ENCODE measurements at places on chromosomes 16 and 17.

DNA sequence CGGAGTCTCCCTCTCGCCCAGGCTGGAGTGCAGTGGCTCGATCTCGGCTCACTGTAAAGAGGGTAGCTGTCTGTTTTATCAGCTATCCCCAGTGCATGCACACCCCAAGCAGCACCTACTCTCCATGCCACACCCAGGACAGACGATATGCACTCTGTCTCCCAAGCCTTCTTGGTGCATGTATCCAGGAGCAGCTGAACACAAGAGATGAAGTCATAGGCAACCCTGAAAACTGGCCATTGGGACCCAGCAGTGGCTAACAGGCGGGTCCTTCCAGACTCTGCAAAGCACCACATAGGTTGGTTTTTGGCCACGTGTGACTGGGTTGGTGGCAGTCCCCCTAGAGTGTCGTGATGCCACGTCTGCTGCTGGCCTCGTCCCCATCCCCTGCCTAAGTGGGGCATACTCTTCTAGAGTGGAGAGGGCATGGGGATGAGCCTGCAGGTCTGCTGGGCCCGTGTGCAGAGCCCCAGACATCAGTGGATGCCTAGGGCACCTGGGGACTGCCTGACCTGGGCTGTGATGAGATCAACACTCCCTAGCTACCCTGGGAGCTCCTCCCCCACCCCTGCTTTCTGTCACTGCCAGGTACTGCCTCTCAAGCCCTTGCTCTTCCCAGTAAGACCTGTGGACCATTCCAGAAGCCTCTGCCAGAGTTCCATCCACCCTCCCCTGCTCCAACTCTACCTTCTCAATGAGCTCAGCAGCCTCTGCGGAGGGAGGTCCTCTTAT, 9.3 kb downstream of the PDE6G start:
- DNase-seq, result no peak

DNA sequence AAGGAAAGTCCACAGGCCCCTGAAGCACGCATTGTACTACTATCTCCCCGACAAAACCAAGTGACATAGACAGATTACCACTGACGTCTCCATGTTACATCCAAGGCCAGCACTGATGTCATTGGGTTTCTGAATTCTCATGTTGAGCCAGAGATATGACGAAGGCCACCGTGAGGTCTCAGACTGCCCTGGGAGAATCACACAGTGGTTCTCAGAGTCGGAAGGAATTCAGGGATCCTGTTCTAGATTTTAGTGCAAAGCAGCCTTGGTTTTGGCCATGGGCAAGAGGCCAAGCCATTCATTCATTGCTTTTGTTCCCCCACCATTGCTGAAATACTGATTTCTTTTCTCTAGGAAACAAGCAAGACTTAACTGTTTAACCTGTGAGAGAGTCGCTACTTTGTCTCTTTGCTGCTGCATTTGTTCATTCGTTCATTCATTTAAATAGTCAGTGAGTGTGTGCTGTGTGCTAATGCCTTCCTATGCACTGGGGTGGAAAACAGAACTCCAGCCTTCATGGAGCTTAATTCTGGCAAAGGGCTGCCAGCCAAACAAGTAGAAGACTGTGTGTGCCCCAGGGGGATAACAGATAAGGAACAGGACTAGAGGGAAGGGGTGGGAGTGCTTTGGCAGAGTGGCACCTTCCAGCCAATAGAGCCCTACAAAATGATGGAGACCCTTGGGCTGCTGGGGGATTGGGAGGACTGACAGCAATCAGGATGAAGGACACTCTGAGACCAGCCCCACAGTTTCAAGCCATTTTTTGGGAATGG, 222.3 kb downstream of the MSI2 start:
- DNase-seq, result no peak

DNA sequence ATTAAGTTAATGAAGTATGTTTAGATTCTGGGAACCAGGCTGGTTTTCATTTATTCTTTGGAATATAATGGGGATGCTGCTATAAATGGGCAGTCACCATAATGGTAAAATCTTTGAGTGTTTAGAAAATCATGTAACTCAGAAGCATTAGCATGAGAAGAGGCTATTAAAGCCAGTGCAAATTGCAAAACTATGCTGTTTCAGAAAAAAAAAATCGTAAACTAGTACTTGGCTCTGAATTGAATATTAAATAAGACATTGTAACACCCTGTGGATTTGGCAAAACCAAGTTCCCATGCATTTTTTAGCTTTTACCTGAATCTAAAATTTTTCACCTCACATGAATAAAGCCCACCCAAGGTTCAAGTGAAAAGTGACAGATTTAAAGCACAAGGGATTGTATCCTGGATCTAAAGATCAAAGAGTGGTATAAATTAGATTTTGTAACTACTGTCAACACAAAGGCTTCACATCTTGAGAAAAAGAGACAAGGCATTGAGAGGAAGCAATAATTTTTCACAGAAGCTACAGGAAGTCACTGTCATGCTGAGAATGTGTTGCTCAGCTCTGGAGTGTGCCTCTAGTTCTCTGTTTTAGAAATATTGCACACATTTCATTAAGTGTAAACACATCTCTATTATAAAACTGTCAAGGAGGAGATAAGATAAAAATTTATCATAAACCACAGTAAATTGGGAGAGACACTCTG, 142.2 kb downstream of the ABCA8 start:
- no peak for DNase-seq

- no peak for DNase-seq
Observed at GRCh38 chr17:11980813-11981212, 16.5 kb downstream of the ZNF18 start.

GRCh38 chr16:31875928-31876547, 2.4 kb downstream of the ZNF267 start:
- no peak for DNase-seq

All from Ammon's horn (tissue), 1 donor.